ENCODE measurements at places on chromosomes 5 and 9. TPM values are rescaled to one million over a fixed set of nuclear protein-coding genes. Genes with fewer than 3 reads are reported as not detected.

NME5 gene
- total RNA-seq, result 1.9 TPM

DNA sequence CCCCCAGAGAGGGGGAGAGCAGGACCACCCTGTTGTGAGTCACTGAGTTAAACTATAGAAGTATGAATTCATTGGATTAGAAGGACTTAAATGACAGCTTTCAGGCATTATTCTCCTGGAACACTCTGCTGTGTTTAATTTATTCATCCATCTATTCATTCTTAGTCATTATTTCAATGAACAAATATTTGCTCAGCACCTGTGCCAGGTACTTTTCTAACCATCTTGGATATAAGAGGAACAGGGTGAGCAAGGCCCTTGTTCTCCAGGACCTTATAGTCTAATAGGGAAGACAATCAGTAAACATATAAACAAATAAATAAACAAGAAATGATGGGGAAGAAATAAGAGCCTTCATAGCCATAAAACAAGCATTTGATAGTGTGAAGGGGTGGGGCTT lies 483.9 kb upstream of the BRINP1 start:
- H3K36me3 ChIP-seq, result no peaks in the 10 kb centered on the region
- DNase-seq, result no peak
- no peaks in the 10 kb centered on the region for H3K27me3 ChIP-seq

- H3K27ac ChIP-seq, result no peak overlapping the region
- no peaks in the 10 kb centered on the region for H3K27me3 ChIP-seq
- DNase-seq, result no peak
- 0 out of 2 replicates have a peak, but pooled peaks cover 7% of the 10 kb centered on the region for H3K4me1 ChIP-seq
- H3K36me3 ChIP-seq, result no peaks in the 10 kb centered on the region
Measured at GRCh38 chr5:170819824-170820223, 36.3 kb downstream of the GABRP start.

GRCh38 chr9:114186605-114187289 lies 31.4 kb downstream of the COL27A1 start:
- no peaks in the 10 kb centered on the region for H3K36me3 ChIP-seq
- DNase-seq, result no peak
- H3K4me3 ChIP-seq, result no peak overlapping the region

GRCh38 chr5:141491323-141492167 lies 2.7 kb downstream of the PCDHGC5 start:
- DNase-seq, result no peak
- H3K4me1 ChIP-seq, result no peaks in the 10 kb centered on the region

DNA sequence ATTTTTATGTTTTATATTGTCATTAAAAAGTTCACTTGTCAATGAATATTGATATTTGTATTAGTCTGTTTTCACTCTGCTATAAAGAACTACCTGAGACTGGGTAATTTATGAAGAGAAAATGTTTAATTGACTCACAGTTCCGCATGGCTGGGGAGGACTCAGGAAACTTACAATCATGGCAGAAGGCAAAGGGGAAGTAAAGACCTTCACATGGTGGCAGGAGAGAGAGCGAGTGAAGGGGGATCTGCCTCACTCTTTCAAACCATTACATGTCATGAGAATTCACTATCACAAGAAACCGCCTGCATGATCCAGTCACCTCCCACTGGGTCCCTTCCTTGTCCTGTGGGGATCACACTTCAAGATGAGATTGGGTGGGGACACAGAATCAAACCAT lies 27.4 kb downstream of the SRD5A1 start:
- H3K27ac ChIP-seq, result peak overlapping the region; percentile 8
- peaks cover 17% of the 10 kb centered on the region for H3K36me3 ChIP-seq
- no peaks in the 10 kb centered on the region for H3K27me3 ChIP-seq
- H3K4me3 ChIP-seq, result no peak overlapping the region
- H3K4me1 ChIP-seq, result no peaks in the 10 kb centered on the region
- DNase-seq, result no peak

Measured in PC-9 (cell line).